ENCODE measurements at places on chromosomes 7 and 10. TPM values are rescaled to one million over a fixed set of nuclear protein-coding genes. Genes with fewer than 3 reads are reported as not detected.

DNA sequence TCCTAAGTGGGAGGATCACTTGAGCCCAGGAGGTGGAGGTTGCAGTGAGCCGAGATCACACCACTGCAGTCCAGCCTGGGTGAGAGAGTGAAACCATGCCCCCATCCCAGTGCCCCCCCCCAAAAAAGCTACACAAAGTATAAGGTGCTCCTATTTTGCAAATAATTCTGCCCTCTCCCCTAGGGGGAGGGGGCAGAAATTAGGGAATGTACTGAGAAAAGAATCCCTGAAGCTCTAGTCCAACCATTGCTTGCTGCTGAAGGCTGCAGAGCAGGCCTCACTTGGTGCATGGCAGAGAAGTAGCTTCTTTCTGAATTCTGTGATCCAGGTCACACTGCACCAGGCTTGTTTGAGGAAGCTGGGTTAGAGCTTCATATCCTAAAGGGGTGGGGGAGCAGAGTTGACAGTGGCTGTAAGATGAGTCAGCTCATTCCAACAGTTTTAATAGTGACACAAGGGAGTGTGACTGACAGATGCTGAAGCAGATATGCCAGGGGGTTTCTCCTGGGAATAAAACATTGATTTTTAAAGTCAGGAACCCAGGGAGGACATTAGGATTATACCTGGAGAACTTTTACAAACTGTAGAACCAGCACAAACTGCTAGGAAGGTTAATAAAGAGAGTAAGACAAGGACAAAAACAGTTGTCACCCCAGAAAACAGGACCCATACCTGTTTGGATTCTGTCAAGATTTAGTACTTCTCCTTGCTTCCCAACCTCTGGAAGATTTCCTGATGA lies 32.8 kb upstream of the STRIP2 start:
- DNase-seq = no peak

GRCh38 chr7:153920126-153920525 lies 132.1 kb upstream of the DPP6 start:
- no peak for DNase-seq

- no peak for DNase-seq
These were observed 10.8 kb upstream of the RAMP3 start for GRCh38 chr7:45146531-45147379.

GRCh38 chr7:30270921-30271320 lies 13.5 kb upstream of the ZNRF2 start:
- DNase-seq = no peak

DNA sequence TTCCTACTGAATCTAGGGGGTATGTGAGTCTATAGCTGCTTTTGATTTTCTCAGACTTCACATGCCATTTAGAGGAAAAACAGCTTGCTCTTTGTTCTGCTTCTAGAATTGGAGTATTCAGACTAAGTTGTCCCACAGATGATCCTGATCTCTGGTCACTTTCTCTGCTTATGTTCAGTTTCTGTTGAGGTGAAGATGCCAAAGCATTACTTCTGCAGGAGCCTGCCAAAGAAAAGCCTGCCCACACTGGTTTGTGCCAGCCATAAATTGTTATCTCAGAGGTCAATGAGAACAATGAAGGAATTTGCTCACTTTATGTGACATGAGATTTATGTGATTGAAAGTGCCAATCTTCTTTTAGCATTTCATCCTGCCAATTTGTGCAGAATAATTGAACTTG lies 163.6 kb downstream of the CDK14 start:
- no peak for DNase-seq

DNA sequence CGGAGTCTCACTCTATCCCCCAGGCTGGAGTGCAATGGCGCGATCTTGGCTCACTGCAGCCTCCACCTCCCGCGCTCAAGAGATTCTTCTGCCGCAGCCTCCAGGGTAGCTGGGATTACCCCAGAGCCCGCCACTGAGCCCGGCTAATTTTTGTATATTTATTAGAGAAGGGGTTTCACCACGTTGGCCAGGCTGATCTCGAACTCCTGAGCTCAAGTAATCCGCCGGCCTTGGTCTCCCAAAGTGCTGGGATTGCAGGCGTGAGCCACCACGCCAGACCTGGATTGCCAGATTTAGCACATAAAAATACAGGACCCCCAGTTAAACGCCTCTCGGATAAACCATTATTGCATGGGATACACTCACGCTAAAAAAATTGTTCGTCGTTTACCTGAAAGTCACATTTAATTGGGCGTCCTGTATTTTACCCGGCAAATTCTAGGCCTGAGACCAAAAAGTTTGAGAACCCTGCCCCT lies 375 bp upstream of the GATAD1 start:
- no peak for DNase-seq

DNA sequence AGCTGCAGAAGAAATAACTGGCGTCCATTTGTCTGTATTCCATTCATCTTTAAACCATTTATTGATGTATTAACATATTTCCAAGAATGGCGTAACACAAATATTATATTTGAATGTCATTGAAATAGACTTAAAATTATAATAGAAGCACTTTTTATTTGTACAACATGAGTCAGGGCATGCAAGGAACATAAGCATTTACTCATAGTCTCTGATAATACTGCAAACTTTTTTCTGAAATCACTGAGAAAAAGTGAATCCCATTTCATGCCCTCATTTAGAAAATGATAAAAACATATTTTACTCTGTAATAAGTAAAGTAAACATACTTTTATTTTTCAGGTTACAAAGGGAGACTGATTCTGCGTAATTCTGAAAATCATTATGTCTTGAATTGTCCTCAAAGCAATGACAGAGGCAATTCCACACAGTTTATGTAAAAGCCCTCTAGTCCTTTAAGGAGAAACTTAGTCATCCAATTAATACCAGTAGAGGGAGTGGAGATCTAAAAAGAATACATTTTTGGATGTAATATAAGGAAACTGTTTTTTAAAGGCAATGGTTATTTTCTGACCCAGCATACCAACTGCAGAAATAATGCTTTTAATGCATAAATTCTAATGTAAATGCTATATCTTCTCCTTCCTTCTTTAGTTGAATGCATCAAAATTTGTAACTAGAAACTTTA lies 58.1 kb downstream of the AGMO start:
- peak; percentile 60 for DNase-seq

GRCh38 chr7:70632400-70632799 lies 499.5 kb upstream of the GALNT17 start:
- no peak for DNase-seq

DNA sequence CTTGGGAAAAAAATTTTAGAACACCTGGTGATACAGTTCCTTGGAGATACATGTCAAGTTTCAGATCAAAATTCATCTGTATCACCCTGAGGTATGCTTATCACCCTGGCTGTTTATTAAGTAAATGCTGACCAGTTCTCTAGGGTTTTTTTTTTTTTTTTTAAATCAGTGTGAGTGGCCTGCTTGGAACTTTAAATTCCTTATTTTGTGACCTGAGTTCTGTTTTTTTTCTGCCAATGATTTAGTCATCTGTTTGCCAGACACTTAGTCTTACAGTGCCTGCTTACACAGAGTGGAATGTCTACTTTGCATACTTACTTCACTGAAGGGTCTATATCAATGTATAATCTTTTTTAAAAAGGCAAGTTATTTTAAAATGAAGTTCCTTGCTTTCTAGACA lies 1.8 kb downstream of the TSPAN13 start:
- DNase-seq = peak; percentile 65

- no peak for DNase-seq
These were observed 78.2 kb upstream of the FAM3C start for GRCh38 chr7:121474301-121474673.

GRCh38 chr10:32155075-32155516 lies 98.9 kb upstream of the KIF5B start:
- DNase-seq = no peak

- no peak for DNase-seq
These were observed 40.8 kb upstream of the HGF start for GRCh38 chr7:81810476-81811155.

DNA sequence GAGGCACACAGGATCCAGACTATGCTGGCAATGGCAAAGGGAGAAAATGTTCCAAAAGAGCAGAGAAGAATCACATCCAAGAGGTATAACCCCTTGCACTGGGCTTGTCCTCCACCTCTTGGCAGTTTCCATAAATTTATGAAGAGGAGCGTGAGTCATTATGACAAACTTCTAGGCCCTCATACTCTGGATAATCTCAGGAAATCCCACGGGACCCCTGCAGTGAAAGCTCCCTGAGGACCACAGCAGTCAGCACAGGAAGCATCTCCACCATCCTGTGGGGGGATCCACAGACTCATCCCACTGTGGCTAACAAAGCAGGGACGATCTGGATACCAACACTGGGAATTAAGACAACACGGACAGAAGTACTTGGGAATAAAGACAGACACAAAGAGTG lies 30.3 kb upstream of the GPAM start:
- no peak for DNase-seq

GRCh38 chr10:3832022-3832786 lies 47.2 kb upstream of the KLF6 start:
- DNase-seq = no peak

The IFIT5 gene
- 21.8 TPM for total RNA-seq

The ITPRID1 gene
- total RNA-seq = 2.4 TPM

The WASHC2C gene
- 34.6 TPM for total RNA-seq

The ZNF467 gene
- 27.2 TPM for total RNA-seq

The HYAL4 gene
- 0.74 TPM for total RNA-seq
